Left hindlimb (tissue), 1 donor: ENCODE measurements at places on chromosomes 2 and 18.

DNA sequence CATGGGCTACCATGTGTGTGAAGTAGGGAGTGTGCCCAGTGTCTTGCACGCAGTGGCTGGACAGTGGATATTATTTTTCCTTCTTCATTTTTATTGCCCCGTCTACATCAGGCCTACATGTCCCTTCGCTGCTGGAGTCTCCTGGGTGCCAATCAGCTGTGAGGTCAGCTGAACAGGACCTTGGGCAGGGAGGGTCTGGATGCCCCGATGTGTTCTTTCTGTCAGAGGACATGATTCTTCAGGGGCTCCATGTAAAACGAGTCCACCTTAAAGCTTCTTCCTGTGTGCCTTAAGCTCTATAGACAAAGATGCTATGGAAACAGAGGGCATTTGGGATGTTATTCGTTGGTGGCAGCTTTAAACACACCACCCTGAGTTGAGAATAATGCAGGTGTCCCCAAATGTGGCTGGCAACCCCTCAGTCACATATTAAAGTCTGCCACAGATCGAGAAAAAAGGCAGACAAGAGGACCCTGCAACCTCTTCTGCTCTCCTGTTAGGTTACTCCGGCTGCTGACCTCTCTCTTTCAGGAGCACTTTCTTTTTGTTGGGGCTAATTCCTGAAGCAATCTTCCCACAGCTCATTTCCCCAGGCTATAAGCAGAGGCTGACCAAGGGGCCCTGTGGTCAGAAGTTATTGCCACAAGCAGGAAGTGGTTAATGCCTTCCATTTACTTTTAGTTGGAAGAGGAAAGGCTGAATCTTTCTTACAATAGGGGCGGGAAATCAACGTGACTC lies 20.0 kb downstream of the GREB1 start:
- no peak for DNase-seq

GRCh38 chr2:174158003-174158402 lies 90.3 kb downstream of the OLA1 start:
- no peak for DNase-seq

GRCh38 chr18:57749604-57749970 lies 53.5 kb downstream of the ATP8B1 start:
- no peak for DNase-seq

GRCh38 chr2:9805435-9806297 lies 37.6 kb upstream of the TAF1B start:
- DNase-seq, result no peak

GRCh38 chr2:111176388-111176787 lies 55.7 kb downstream of the BCL2L11 start:
- no peak for DNase-seq

GRCh38 chr2:71896385-71897136 lies 251.1 kb downstream of the CYP26B1 start:
- DNase-seq, result no peak

GRCh38 chr2:112143150-112143549 lies 5.0 kb downstream of the FBLN7 start:
- no peak for DNase-seq

- DNase-seq, result no peak
Measured at GRCh38 chr2:160063271-160063670, 856 bp upstream of the PLA2R1 start.

GRCh38 chr18:80009661-80010550 lies 21.5 kb upstream of the TXNL4A start:
- DNase-seq, result peak; percentile 47

DNA sequence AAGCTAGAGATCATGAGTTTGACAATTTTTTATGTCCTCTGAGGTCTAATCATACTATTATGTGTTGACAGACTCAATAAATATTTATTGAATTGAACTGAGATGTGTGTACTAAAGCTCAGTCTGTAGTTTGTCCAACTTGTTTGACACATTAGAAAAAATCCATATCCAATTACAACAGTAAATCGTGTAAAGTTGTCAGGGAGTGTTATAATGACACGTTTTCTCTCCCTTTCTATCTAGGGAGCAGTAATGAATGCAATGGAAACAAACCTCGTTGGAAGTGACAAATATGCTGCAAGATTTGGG lies 28.4 kb downstream of the ITGA4 start:
- no peak for DNase-seq

DNA sequence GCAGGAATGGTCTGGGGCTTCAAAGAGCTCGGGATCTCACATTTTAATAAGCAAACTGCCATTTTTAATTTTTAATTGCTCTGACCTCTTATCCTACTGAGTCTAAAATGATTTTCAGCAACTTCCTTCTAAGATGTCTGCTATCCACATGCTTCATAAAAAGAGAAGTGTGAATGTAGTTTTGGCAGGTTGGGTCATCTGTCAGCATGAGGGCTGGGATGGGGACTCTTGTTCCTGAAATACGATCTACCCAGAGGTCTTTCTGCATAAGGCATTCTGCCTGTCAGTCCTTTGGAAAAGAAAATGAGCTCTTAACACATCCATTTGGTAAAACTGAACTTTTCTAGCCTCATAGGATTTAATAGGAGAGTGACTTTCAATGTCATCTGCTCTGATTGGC lies 252.8 kb upstream of the APCDD1 start:
- DNase-seq, result no peak

DNA sequence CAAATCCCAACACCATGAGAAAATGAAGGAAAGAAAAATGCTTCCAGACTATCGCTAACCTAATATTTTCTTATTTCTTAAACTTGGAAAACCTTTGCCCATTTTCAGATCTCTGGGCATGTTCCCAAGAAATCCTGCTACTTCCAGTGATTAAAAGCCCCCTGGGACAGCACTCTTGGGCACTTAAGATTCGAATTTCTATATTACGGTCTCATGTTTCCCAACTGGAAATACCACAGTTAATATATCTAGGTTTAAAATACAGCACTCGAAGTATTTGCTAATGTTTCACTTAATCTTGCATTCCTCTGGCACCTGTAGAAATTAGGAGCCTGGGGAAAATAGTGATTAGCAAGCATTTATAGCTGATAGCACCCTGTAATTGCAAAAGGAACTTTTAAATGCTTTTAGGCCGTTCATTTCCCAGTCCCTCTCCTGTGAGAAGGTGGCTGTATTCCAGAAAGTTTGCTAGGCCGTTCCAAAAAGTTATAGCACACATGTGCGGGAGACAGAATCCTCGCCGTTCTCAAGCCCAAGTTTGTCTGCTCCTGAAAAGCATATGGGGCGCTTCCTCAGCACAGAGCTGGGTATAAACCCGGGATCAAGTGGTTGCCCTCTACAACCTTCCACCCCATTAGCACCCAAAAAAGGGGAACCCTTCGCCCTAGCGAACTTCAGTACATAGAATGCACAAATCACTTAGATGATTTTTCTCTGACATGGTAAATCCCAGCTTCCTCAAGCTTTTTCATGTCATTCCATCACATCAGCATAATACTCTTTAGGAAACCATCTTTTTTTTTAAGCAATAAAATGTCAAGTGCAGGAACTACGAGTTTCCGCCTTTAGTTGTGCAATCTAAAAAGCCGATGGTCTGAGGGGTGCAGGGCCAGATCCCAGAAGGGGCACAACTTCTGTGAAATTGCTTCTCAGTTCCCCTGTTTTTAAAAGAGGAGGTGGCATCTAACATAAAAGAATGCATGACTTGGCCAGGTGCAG lies 60.6 kb downstream of the DIPK1C start:
- peak; percentile 59 for DNase-seq

- DNase-seq, result peak; percentile 68
Measured at GRCh38 chr2:158716121-158716791, 78.9 kb upstream of the DAPL1 start.

GRCh38 chr2:71878626-71879508 lies 268.8 kb downstream of the CYP26B1 start:
- DNase-seq, result no peak

DNA sequence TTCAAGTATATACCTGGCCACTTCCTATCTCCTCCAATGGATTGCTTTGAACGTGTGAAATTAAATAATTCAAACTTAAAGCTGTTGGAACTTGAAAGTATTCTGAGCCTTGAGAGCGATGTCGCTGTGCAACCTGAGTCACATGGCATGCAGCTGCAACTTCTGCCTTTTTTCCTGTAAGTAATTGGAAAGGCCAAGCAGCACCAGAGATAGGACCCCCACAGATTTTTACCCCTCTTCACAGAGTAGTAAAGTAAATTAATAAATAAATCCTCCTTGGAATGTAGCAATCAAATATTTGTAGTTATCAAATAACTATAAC lies 3.2 kb upstream of the RNF149 start:
- DNase-seq, result no peak

GRCh38 chr2:168443818-168444217 lies 12.3 kb upstream of the CERS6 start:
- no peak for DNase-seq

GRCh38 chr2:23788100-23788499 lies 138.8 kb downstream of the ATAD2B start:
- DNase-seq, result no peak

- no peak for DNase-seq
Measured at GRCh38 chr2:29014811-29015421, 33.8 kb downstream of the TOGARAM2 start.

DNA sequence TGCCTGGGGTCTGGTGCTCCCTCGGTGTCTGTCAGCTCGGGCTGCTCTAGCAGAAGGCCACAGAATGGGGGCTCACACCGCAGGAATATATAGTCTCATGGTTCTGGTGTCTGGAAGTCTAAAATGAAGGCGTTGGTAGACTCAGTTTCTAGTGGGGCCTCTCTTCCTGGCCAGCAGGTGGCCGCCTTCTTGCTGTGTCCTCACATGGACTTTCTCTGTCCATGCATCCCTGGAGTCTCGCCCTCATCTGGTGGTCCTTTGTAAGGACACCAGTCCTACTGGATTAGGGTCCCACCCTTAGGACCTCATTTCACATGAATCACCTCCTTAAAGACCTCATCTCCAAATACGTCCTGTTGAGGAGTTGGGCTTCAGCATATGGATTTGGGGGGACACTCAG lies 65.7 kb downstream of the RRM2 start:
- no peak for DNase-seq

- no peak for DNase-seq
Measured at GRCh38 chr2:164589522-164589921, 31.8 kb downstream of the GRB14 start.

DNA sequence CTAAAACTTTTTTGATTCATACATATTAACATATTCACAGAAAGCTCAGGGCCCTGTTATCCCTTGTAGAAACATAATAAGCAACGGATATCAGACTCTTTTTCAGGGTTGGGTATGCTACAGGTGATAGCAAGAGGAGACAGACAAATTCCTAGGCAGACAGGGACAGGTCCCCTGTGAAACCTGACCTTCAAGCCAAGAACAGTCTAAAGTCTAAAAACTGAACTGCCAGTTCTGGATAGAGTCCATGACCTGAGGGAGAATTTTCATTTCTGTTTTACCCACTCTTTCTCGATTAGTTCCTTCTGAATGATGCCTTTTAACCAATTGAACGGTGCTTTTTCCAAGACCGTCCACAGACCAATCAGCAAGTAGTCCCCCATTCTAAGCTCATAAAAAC lies 54.2 kb downstream of the RIT2 start:
- DNase-seq, result no peak

DNA sequence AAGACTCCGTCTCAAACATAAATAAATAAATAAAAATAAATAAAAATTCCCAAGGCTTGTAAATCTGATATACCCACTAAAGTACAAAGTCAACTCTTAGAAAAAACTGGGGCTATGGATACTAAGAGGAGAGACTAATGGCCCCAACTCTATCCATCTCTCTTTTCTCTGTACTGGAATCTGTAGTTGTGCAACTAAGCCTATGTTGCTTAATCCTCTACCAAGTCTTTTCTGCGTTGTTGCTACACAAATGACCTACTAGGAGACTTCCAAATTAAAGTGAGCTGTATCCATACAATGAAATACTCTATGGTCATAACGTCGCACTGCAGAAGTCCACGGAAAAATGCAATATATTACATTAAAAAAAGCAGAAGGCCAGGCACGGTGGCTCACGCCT lies 8.1 kb downstream of the MRPS5 start:
- DNase-seq, result no peak

GRCh38 chr2:138071720-138072719 lies 107.7 kb downstream of the HNMT start:
- no peak for DNase-seq

- no peak for DNase-seq
Measured at GRCh38 chr18:58013241-58014211, 30.5 kb upstream of the NEDD4L start.

GRCh38 chr2:118223992-118224894 lies 136.0 kb downstream of the INSIG2 start:
- peak; percentile 60 for DNase-seq

DNA sequence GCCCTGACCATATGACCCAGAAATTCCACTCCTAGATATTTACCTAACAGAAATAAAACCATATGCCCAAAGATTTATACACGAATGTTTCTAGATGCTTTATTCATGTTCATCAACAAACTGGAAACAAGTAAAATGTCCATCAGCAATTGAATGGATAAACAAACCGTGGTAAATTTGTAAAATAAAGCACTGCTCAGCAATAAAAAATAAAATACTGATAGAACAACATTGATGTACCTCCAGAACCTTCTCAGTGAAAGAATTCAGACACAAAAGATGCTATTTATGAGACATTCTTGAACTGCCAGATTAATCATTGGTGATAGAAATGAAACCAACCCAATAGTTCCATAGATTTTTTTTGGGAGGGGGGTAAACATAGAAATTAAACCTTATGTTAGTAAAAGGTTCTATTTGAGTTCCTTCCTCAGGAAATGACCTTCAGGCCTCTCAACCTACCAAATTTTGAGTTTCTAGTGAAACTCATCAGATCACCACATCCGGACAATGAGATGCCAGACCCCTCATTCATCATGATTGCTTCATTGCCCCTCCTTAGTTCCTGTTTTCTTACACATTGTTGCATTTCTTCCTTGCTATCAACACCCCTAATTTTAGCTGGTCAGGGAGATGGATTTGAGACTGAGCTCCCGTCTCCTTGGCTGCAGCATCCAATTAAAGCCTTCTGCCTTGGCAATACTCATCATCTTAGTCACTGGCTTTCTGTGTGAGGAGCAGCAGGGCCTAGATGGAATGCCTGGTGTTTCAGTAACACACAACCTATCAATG lies 203.5 kb downstream of the LPIN1 start:
- DNase-seq, result no peak

GRCh38 chr2:185388226-185388625 lies 350.4 kb upstream of the FSIP2 start:
- no peak for DNase-seq

DNA sequence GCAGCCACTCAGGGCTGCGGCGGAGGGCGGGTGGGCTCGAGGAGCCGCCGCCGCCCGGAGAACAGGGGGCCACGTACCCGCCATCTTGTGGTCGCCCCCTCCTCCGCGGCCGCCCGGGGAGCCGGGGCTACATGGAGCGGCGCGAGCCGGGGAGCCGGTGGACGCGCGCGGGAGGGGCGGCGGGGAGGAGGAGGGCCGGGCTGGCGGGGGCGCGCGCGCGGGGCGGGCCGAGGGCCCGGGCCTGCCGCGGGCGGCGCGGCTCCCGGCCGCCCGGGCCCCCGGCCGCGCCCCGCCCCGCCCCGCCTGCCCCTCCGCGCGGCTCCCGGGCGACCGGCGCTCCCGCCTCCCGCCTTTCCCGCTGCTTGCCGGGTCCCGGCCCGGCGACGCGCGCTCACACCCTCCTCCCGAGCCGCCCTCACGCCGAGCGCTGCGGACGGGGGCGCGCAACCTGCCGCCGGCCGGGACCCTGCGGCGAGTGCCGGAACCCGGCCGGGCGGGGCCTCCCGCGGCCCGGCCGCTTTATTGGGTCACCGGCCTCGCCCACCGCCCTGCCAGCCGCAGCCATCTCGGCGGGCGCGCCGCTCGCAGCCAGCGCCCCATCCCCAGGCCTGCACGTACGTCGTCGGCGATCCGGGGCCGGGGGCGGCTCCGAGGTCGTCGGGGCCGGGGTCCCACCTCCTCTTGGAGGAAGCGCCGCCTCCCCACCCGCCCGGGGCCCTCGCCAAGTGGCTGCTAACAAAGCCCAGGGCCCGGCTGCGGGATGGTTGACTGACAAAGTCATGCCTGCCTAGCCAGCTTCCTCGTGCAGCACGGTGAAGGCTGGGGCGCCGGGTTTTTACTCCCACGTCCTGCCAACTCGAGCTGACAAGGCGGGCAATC lies at the start of gene PPP4R1:
PPP4R1 (minus strand) TSS at position 159 of the 879 bp plus-strand sequence; CDS start at position 84, 75 bp downstream.
- DNase-seq, result peak; percentile 87
